Large intestine (tissue), 12 donors: ENCODE measurements at places on chromosomes 5 and 9. TPM values are rescaled to one million over a fixed set of nuclear protein-coding genes. Genes with fewer than 3 reads are reported as not detected.

DNA sequence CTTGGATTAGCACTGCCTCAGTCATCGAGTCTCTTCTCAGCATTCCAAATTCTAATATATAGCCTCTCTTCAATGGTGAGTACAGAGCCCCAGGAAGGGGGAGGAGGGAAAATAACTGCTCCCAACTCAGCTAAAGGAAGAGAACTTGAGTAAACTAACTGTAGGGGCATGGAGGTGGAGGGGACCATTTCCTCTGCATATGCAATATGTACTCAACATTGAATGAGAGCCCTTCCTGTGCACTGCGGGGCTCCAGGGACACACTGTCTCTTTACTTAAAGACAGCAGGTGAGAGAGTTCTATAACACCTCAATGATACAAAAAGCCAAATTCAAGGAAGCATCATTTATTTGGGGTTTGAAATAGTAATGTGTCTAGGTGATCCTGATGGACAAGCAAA lies 75.1 kb downstream of the GNAQ start:
- DNase-seq: no peak

- DNase-seq: no peak
These were observed 21.1 kb downstream of the AQP7 start for GRCh38 chr9:33381231-33381791.

- DNase-seq: no peak
These were observed 119.1 kb upstream of the CLINT1 start for GRCh38 chr5:157978061-157978460.

DNA sequence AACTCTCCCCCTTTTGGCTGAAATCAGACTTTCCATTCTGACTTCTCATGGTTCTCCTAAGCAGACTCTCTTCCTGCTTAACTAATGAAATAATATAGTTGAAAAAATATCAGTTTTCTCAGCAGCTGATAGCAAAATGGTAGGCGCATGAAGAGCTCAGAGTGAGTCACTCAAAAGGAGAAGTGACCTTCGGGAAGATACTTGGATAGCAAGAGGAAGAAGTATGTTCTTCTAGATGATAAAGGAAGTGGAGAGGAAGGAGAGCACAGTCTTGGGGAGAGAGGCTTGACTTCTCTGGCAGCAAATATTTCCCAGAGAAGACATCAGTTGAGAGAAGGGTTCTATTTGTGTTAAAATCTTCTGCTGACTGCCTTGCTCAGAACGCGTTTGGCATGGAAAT lies 101.5 kb downstream of the TAF11L14 start:
- DNase-seq: no peak

DNA sequence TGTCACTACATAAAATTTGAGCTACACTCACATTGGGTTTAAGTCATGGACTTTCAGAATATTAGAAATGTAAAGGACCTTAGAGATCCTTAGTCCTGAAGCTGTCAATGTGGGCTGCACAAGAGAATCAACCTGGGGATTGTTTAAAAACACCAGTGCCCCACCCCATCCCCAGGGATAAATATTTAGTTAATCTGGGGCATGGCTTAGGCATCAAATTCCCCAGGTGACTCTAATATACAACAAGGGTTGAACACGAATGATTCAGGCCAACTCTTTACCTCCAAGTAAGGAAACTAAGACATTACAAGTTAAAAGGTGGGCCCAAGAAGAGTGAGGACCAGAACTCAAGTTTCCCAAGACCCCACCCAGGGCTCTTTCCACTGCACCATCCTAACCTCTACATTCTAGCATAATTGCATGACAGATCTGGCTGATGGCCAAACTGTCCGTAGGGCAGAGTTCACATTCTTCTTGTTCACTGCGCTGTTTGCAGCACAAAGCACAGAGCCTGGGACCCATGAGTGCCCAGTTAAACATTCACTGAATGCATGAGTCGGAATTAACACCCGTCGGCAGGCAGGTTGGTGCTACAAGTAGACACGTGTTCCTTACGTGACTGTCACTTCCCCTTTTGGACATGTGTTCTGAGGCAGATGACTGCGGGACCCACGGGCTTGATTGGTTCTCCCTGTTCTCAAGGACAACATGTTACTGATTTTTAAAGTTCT lies 25.2 kb downstream of the CYFIP2 start:
- peak; percentile 97 for DNase-seq

DNA sequence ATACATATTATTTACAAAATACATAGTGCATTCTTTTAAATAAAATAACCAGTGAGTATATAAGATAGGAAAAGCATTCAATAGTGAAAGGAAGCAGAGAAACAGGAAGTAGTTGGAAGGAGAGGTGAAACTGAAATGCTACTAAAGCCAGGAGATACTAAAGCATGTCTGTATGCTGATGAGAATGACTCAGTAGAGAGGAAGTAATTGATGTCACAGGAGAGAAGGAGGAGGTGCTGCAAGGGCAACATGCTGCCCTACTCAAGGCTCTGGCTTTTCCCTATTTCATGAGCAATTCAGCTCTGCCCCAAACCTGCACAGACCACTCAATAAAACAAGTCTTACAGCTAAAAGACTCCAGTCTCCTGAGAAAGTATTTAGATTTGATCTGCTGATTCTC lies 108.5 kb upstream of the TXNDC8 start:
- no peak for DNase-seq

GRCh38 chr5:94485067-94485466 lies 133.3 kb downstream of the KIAA0825 start:
- DNase-seq: no peak

DNA sequence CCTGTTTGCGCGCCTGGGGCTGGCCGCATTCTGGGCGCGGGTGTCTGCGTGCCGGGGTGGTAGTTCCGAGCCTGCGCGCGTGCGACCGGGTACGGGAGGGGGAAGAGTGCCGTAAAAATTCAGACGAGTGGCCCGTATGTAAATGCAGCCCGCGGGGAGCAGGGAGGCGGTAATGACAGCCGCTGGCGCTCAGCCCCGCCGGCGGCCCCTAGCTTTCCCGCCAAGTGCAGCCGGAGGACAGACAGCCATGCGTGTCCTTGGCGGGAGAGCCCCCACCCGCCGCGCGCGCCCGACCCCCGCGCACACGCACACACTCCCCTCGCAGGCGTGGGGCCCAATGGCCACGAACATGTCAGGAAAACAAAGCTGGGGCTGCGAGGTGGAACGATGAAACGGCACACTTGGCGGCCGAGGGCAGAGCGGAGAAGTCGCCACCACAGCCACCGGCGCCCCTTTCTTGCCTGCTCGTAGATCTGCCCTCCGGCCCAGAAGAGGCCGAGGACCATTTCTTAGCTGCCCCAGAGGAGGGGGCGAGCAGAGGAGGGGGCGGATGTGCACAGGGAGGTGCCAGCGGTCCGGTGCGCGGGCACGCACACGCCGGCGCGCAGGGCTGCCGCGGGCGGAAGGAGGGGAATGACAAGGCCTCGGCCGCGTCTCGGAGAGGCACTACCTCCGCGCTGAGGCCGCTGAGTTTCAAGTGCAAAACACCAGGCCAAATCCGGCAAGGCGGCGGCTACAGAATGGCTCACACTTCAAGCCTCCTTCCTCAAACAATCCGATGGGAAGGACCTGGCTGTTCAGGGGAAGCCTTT lies 208.4 kb downstream of the MEF2C start:
- no peak for DNase-seq

- DNase-seq: no peak
These were observed 13.0 kb upstream of the SPINK4 start for GRCh38 chr9:33227008-33227398.

DNA sequence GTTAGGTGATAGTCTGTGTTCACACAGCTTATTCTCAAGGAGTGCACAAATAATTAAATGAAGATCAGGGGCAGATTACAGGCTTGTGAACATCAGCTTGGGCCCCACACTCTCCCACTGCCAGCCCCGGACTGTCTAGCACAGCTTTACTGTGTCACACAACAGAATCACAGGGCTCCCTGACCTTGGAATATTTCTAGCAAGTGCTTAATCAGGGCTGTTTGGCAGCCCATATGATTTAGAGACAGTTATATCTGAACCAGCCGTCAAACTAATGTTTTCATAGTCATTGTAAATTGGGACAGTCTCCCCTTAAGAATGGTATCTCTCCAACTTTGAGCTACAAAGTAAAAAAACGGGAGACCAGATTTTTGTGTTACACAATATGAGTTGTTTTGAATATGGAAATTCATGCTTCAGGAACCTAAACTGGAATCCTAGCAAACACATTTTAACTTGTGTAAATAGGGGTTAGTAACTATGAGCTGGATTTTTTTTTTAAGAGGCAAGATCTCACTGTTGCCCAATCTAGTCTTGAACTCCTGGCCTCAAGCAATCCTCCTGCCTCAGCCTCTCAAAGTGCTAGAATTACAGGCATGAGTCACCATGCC lies 517.6 kb downstream of the BNC2 start:
- DNase-seq: no peak

GRCh38 chr9:131717719-131718460 lies 22.0 kb downstream of the RAPGEF1 start:
- DNase-seq: peak; percentile 89

GRCh38 chr9:72428329-72428728 lies 63.3 kb upstream of the ZFAND5 start:
- DNase-seq: no peak

DNA sequence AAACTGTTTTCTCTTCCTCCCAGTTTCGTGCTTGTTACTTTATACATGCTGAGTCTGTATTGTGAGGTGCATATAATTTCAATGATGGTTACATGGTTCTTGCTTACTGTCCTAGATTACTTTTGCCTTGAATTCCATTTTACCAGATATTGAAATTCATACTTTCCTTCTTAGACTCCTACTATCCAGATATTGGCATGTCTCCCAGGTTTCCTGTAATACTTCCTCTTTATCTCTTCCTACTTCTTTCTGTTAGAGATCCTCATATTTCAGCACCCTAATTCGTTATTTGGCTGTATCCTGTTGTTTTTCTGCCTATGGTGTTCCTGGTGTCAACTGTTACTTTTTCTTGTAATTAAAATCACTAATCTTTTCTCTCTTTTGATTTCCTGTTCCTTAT lies 522.1 kb downstream of the CCDC171 start:
- no peak for DNase-seq

GRCh38 chr5:124561451-124561850 lies 185.0 kb downstream of the ZNF608 start:
- no peak for DNase-seq

- peak; percentile 77 for DNase-seq
These were observed 16.7 kb downstream of the ERAP1 start for GRCh38 chr5:96790961-96791504.

- DNase-seq: no peak
These were observed 27.2 kb upstream of the ELL2 start for GRCh38 chr5:95988877-95989276.

GRCh38 chr9:4550777-4551484 lies 60.7 kb downstream of the SLC1A1 start:
- peak; percentile 86 for DNase-seq

DNA sequence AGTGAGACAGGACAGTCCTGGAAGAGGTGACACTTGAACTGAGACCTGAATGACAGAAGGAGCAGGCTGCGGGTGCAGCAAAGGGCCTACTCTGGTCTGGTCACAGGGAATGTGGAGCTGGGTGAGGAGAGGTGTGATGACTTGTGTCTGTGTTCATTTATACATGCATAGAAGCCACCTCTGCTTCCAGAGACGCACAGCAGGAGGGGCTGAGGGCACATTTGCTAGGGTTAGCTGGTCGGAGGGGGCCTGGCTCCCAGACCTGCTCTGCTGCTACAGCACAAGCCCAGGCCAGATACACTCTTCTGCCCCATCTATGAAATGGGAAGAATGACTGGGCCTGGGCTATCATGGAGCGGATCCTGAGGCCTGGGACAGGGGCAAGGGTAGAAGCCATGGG lies 15.6 kb downstream of the UNC5A start:
- DNase-seq: no peak

DNA sequence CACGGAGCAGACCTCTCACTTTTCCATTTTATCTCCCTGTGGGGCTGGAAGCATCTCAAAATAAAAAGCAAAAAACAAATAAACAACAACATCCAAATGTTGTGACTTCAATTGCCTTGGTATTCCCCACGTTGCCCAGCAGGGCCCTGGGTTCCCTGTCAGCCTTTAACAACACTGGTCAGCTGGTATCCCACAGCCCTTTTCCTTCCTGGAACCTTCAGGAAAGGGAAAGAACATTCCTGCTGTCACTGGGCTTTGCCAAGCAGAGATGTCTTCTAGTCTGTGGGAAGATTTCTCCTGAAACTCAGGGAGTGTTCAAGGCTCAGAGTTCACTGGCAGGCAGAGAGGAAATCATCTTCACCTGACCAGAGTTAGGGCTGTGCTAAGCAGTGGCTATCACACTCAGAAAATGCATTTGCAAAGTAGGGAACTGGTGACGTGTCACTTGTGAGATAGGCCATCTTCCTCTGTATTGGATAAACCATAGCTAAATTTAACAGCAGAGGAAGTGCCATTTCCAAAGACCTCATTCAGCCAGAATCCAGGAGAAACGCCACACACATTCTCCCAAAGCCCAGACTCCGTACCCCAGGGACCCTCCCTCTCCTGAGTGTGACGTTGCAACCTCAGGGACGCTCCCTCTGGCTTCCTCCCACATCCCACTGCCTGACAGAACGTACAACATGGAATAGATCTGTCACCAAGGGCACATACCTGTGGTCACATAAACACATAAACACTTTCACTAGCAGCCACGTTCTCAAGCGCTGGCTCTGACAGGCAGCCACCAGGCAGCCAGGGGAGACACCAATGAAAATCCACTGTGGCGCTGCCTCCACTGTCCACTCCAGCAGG lies 274.0 kb upstream of the DAPK1 start:
- no peak for DNase-seq

DNA sequence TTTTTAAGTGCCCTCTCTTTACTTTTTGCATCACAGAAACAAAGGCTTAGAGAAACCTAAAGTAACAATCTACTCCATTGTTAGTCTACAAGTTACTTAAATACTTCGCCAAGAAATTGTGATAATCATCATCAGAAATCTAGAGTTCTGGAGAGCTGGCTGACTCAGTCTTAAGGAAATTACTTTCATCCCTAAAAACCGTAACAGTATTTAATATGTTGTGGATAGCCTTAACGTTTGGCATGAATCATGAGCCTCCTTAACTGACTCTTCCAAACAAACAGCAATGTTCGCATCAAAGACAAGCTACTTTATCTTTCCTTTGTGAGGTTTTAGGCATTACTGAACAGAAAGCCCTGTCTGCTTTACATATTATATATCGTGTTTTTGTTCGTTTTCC lies 128.7 kb downstream of the NIPBL start:
- DNase-seq: no peak

- DNase-seq: no peak
These were observed 71.2 kb downstream of the MTAP start for GRCh38 chr9:21873540-21874221.

PHF2 gene
- polyA plus RNA-seq: 24.9 TPM

HK3 gene
- 0.28 TPM for polyA plus RNA-seq

FAXDC2 gene
- 33.0 TPM for polyA plus RNA-seq

ZNF608 gene
- 44.2 TPM for polyA plus RNA-seq

MSX2 gene
- polyA plus RNA-seq: 1.7 TPM

VCAN gene
- 82.7 TPM for polyA plus RNA-seq

ZDHHC21 gene
- 16.7 TPM for polyA plus RNA-seq

PCDHB13 gene
- polyA plus RNA-seq: 1.4 TPM

PCDHB9 gene
- 0.73 TPM for polyA plus RNA-seq

NR4A3 gene
- 1.4 TPM for polyA plus RNA-seq

MCC gene
- polyA plus RNA-seq: 5.2 TPM

TAS2R1 gene
- not detected for polyA plus RNA-seq

FRMD3 gene
- 4.4 TPM for polyA plus RNA-seq

TMC1 gene
- 0.16 TPM for polyA plus RNA-seq

CANX gene
- 473 TPM for polyA plus RNA-seq

GRM6 gene
- polyA plus RNA-seq: 0.70 TPM
